ENCODE measurements at places on chromosomes 7 and 10.

GRCh38 chr7:148711191-148712102 is 12.7 kb downstream of the CUL1 start:
- DNase-seq, result no peak

DNA sequence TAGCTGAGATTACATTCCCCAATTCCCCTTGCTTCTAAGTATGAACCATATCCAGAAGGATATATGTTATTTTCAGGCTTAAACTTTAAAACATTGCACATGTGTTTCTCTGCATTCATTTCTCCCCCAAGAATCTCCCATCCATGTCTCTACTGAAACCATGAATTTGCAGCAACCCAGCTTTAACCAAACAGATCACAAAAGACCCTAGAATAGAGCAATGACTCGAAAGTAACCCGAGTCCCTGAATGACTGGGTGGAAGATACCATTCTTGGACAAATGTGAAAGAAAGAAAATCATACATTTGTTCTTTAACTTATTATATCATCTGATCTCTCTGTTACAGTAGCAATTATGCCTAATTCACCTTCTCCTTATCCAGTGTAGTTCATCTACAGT is 278.7 kb downstream of the IPMK start:
- DNase-seq, result no peak

DNA sequence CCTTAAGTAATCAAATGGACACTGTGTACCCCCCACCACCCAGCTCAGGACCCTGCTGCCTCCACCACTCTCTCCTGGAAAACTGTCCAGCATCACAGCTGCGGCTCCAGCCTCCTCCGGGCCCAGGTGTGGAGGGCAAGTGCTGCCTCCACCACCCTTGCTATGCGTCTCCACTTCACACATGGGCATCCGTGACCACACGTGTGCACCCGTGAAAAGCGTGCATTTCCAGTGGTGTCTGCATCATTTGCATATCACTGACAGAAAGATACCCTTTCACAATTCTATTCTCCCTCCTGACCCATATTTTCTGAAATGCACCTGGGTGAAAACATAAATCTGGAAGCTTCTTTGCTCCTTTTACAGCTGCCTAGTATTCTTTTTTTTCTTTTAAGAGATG is 89.7 kb upstream of the PDGFA start:
- DNase-seq, result no peak

GRCh38 chr7:31408140-31408729 is 67.7 kb upstream of the NEUROD6 start:
- DNase-seq, result no peak

- DNase-seq, result no peak
Observed at GRCh38 chr7:16810573-16810972, 5.8 kb upstream of the AGR2 start.

- DNase-seq, result no peak
Observed at GRCh38 chr10:132788180-132788830, 2.4 kb upstream of the NKX6-2 start.

DNA sequence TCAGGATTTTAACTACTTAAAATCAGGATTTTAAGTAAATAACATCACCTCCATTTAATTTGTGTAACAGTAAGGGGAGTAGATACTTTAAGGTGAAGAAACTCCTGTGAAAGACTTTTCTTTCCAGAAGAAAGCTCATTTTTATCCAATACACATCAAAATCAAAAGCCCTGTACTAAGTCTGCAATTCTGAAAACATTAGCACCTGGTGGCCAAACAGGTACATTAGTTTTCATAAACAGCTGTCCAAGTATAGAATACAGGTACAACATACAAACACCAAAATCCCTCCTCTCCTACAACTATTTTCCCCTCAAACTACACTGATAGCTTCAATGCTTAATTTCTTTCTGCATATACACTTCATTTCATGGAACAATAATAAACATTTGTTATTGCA is 22.9 kb downstream of the FAM3C start:
- DNase-seq, result no peak

GRCh38 chr10:21368728-21369425 is 156.6 kb downstream of the SKIDA1 start:
- no peak for DNase-seq

- no peak for DNase-seq
Observed at GRCh38 chr7:98221611-98222532, 10.6 kb downstream of the BHLHA15 start.

DNA sequence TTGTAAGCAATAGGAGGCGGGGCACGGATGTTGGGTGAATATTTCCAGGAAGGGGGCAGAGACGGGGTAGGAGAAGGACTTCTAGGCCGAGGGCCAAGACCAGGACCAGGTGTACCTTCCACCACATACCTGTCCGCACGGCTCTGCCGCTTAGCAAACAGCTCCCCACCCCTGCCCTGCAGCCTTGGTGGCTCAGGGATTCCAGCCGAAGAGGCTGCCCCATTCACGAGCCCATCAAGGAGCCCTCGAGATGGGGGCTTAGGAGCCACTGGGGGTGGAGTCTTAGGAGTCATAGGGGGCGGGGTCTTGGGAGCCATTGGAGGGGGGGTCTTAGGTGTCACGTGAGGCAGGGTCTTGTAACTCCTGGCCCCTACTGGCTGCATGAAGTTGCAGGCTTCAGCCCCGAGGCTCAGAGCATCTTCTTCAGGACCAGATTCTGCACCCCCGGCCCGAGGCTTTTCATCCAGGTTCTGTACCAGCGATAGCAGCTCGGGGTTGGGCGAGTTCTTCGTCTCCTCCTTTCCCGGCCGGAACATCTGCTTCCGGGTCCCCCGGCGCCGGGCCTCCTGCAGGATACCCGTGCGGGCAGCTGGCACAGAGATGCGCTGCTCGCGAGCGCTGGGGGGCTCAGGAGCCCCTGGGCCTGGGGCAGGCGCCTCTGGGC is 6.1 kb upstream of the MYOZ1 start:
- DNase-seq, result peak; percentile 20

- no peak for DNase-seq
Observed at GRCh38 chr7:94286111-94286510, 108.6 kb upstream of the COL1A2 start.

- DNase-seq, result no peak
Observed at GRCh38 chr10:1530871-1531517, 206.3 kb downstream of the ADARB2 start.

GRCh38 chr10:55449981-55450380 is 649.0 kb upstream of the PCDH15 start:
- no peak for DNase-seq

DNA sequence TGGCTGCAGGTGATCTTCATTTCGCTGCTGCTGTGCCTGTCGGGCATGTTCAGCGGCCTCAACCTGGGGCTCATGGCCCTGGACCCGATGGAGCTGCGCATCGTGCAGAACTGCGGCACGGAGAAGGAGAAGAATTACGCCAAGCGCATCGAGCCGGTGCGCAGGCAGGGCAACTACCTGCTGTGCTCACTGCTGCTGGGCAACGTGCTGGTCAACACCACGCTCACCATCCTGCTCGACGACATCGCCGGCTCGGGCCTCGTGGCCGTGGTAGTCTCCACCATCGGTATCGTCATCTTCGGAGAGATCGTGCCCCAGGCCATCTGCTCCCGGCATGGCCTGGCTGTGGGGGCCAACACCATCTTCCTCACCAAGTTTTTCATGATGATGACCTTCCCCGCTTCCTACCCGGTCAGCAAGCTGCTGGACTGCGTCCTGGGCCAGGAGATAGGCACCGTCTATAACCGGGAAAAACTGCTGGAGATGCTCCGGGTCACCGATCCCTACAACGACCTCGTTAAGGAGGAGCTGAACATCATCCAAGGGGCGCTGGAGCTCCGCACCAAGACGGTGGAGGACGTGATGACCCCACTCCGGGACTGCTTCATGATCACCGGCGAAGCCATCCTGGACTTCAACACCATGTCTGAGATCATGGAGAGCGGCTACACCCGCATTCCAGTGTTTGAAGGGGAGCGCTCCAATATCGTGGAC is 1.3 kb downstream of the CNNM2 start:
- no peak for DNase-seq

DNA sequence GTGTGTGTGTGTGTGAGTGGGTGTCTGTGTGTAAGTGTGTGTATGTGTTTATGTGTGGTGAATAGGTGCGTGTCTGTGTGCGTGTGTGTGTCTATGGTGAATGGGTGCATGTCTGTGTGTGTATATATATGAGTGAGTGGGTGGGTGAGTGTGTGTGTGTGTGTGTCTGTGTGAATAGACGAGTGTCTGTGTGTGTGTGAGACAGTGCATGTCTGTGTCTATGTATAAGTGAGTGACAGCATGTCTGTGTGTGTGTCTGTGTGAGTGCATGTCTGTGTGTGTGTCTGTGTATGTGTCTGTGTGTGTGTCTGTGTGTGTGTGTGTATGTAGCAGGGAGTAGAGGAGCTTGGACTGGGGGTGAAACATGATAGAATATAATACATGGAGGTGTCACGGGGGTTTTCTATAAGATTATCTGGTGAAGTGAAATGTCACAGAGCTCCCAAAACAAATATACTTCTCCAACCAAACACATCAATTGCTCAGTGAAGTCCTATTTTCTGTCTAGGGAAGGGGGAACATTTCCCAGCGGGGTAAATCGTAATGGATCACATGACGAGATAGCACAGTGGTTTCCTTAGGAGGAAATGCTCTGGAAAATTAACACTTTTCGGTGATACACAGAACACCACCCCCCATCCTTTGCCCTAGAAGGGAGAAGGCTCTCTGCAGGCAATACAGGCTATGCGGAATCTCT is 723.3 kb upstream of the CELF2 start:
- DNase-seq, result no peak

GRCh38 chr7:52584041-52584440 is 451.4 kb upstream of the POM121L12 start:
- DNase-seq, result no peak

DNA sequence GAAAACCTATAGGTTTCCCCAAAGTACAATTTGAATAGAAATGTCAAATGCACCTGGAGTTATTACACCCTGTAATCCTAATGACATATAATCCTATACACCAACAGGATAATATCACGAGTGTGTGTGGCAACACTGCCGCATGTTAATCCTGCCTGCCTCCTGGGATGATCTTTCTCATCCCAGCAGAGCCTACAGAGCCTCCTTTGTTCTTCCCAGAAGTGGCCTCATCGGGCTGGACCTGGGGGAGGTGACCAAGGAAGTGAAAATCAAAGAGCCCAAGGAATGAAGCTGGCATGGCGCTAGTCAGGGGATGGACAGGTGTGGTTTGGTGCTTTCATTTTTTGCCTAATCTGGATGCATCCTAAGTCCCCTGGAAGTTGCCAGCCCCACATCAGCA is 29.5 kb upstream of the LEP start:
- no peak for DNase-seq

GRCh38 chr10:98416606-98417388 is 1.8 kb upstream of the PYROXD2 start:
- DNase-seq, result no peak

DNA sequence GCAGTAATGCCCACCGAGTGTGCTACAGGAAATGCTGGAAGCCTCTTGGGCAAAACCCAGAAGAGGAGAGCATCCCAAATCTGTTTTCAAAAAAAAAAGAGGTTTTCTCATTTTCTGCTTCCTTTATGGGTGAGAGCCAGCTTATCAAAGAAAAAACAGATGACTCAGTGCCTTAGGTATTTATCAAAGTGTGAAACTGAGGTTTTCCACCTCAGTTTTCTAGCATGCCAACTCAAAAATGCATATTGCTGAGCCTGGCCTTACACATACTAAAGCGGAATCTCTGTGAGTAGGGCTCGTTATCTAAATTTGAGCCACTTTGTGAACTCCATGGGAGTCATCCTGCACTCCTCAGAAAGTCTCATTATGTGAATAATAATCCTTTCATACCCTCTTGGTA is 705.1 kb downstream of the SUGCT start:
- DNase-seq, result no peak

- DNase-seq, result no peak
Observed at GRCh38 chr10:67925449-67926005, 41.1 kb downstream of the SIRT1 start.

- peak; percentile 48 for DNase-seq
Observed at GRCh38 chr7:22853674-22854157, 31.1 kb upstream of the TOMM7 start.

DNA sequence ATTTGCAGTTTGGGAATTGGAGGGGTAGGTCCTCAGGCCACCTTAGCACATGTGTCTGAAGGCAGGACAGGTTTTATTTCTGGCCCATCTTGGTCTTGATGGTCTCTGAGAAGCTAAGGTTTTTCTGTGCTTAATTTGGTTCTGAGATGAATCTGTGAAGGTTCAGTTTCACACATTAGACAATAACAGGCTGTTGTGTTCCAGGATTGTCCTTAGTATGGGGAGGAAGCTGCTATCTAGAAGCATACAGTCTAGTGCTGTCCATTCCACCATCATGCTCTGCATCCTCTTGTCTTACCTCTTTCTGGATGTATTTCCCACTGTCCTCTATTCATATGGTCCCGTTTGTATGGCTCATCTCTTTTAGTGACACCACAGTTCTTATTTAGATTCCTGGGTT is 7.1 kb downstream of the UBE2D1 start:
- no peak for DNase-seq

DNA sequence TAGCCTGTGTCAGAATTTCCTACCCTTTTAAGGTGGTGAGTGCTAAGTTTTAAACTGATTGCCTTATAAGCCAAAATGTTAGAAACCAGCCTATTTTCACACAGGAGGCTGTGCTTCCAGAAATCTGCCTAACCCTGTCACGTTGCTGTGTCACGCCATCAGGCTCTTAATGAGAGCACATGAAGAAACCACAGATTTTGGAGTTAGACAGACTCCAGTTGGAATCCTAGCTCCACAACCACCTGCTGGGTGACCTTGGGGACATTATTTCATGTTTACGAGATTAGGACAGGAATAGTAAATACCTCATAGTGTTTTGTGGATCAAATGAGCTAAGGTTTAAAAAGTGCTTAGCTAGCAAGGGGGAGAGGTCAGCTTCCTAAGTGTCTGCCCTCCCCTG is 321.8 kb downstream of the DPP6 start:
- no peak for DNase-seq

GRCh38 chr7:28890137-28890536 is 68.0 kb downstream of the TRIL start:
- no peak for DNase-seq

GRCh38 chr7:155109121-155109520 is 39.0 kb downstream of the HTR5A start:
- no peak for DNase-seq

DNA sequence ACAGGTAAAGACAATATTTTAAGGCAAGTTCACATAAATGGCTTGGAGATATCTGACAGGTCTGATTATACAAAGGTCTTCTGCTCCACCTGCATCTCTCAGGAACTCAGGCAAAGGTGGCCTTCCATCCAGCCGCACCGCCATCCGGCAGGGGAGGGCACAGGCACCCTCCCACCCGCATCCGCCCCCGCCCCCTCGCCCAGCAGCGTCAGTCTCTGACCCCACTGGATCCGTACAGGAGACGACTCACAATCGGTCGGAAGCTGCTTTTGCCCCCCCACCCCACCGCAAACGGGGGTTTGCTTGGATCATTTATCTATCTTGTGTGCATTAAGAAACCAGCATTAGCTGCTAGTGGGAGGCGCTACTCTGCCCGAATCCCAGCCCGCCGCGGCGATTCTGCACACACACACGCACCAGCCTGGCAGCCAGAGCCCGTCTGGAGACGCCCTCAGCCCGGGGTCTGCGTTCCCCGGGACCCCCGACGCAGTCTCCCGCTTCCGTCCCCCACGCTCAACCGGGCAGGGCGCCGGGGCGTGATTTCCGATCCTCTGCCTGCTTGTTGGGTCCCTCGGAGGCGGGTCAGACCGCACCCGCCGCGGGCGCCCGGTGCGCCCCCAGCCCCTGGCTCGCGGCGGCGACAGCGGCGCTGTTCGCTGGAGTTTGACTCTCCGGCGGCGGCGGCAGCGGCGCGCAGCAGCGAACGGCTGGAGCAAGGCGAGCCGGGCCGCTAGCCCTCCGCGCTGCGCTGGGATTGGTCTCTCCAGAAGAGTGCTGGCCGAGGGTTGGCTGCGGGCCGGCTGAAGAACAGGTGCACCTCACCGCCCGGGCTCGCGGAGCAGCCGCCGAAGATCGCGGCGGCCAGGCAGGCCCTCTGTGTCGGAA is 820 bp upstream of the NRG3 start:
- no peak for DNase-seq
